T-helper 2 cell treated with Interferon-gamma antibody and Interleukin-4, amounts not matched to agents 5 μg/mL and 100 μg/mL, for 36 hours (primary cell): ENCODE measurements at places on chromosomes 13 and 19.

DNA sequence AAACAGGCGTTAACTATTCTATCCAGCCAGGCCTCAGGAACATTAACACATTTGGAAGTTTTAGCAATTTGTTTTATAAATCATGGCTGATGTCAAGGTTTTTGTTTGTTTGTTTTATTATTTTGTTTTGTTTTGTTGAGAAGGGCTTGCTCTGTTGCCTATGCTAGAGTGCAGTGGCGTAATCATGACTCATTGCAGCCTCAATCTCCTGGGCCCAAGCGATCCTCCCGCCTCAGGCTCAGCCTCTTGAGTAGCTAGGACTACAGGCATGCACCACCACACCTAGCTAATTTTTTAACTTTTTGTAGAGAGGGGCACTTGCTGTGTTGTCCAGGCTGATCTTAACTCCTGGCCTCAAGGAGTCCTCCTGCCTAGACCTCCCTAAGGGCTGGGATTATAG lies 28.3 kb downstream of the NUP58 start:
- DNase-seq, result no peak

GRCh38 chr19:3655402-3656072 lies 28.9 kb upstream of the CACTIN start:
- no peak for DNase-seq

- DNase-seq, result no peak
Observed at GRCh38 chr13:90156390-90156789, 1191.1 kb upstream of the MIR17HG start.

DNA sequence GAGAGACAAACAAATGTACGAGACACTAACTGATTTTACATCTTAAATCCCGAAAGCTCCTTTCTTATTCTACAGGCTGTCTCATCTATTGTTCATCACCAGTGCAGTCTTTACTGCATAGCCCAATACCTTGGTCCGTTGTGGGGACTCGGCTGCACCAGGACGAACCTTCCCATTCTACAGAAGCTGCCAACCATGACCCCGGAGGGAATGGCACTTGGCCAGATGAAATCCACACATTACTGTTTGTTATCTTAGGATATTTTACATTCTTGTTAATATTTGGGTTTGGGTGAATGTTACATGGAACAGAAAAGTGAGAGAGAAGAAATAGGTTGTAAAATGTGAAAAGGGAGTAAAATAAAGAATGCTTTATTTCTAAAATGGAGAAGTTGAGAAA lies 195.1 kb downstream of the RFC3 start:
- no peak for DNase-seq

GRCh38 chr19:45162608-45163143 lies 1.9 kb upstream of the NKPD1 start:
- no peak for DNase-seq

DNA sequence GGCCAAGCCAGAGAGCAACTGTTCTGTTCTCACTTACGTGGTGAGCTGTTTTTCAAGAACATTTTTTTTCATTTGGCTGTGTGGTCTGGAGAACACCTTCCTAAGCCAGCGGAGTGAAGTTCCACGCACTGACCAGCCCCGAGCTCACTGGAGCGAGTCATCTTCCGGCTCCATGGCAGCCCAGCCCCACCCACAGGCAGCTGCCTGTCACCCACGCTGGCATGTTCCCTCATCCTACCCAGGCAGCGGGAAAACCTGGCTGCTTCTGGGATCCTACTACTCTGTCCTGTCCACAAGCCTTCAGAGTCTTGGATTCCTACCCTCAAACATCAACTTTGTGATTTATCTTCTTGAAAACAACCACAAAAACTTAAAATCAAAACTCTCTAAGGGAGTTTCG lies 76.2 kb downstream of the GGACT start:
- DNase-seq, result no peak

GRCh38 chr13:59423708-59424340 lies 739.9 kb downstream of the DIAPH3 start:
- no peak for DNase-seq

DNA sequence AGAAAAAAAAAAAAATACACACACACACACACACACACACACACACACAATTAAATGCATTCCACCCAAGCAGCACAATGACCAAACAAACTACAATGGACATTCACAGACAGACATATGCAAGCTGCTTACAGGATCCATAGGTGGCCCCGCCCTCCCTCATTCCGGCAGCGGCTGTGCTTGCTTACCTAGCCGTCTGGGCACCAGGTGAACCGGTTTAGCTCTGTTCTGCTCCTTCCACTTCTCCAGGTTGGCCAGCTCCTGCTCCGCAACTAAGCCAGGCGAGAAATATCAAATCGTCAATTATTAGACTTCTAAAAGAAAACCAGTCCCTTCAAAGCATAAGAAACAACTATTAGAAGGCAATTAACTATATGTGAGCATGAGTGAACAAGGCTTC lies 23.1 kb downstream of the EPSTI1 start:
- DNase-seq, result no peak
